GM04504 (cell line): ENCODE measurements at places on chromosomes 7 and 10.

- no peak for DNase-seq
These were observed 151.8 kb downstream of the TCERG1L start for GRCh38 chr10:131159771-131160170.

GRCh38 chr10:30011956-30012647, 47.3 kb downstream of the JCAD start:
- DNase-seq, result no peak

DNA sequence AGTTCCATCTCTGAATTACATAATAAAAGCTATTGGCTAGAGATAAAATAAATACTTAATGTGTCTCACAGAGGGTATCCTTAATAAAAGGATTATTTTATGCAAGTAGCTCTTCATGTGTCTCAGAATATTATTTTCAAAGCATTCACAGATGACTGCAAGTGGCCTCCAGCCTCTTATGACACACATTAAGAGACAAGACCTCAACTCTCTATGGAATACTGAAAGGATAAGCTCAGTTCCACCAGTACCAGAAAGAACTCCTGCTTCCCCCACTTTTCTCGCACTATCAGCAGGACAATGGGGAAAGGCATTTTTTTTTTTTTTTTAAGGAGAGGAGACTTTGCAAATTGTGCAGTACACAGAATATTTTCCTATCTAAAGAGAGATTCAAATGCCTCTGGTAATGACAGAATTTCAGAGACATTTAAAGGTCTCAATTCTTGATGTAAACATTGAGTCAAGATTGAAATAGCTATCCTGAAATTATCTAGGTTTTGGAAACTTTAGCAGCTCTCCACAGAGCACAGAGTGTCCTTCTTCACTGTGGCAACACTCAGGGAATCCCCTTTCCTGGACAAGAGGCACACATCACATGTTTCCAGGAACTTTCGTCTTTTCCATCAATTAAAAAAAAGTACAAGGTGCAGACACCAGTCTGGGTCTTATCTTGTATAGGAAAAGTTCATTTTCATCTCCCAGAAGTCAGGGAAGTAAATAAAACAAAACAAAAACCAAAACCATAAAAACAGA, 122.0 kb upstream of the ANK3 start:
- no peak for DNase-seq

- DNase-seq, result peak; percentile 90
These were observed 188.9 kb downstream of the BICC1 start for GRCh38 chr10:58701405-58702135.

DNA sequence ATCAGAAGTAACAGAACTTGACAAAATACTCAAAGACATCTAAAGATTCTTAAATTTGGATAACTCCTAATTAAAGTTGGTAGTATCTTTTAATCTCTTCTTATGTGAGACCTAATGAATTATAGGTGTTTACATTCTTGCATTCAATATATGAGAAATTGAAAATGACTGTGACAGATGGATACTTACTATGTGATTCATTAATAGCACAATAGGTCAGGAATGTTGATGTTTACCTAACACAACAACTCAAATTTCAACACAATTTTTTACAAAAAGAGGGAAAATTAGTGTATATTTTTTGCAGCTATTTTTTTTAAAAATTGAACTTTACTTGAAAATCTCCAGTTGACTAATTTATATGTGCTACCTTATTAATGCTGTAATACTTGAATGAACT, 31.7 kb upstream of the MCU start:
- no peak for DNase-seq

- no peak for DNase-seq
These were observed 53.1 kb upstream of the COL13A1 start for GRCh38 chr10:69748621-69749020.

DNA sequence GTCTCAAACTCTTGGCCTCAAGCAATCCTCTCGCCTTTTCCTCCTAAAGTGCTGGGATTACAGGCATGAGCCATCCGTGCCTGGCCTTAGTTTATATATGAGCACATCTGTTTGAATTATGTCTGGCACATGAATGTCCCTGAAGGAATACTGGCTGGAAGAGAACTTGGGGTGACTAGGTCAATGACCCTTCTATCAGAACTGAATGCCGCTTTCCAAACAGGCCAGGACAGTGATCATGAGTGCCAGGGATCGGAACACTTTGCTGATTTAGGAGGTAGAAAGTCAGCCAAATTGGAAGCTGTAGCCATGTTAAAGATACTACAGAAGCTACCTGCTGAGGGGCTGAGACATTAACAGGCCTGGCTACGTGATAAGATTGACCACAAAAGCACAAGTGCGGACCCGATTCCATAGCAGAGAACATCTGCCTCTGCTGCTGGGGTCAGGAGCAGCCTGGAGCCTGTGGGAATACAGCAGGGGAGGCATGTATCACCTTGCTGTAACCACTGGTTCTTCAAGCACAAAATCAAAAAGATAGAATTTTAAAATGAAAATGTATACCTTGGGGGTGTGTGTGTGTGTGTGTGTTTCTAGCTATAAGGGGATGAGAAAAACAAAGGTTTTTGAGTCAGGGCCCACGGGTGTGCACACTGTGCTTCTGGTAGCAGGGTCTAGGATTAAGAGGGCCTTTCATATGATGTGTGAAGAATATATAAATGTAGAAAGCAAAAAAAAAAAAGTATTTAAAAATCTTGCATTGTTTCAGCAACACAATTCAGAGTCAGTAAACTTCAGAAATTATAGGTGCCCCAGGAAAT, 293.7 kb downstream of the BBS9 start:
- no peak for DNase-seq

- no peak for DNase-seq
These were observed 233.5 kb upstream of the HDAC9 start for GRCh38 chr7:18262058-18262457.

GRCh38 chr10:84265418-84265817, 20.6 kb downstream of the RGR start:
- no peak for DNase-seq

GRCh38 chr7:151579644-151580043, 59.9 kb upstream of the RHEB start:
- no peak for DNase-seq
